ENCODE measurements at places on chromosomes 6 and 20. TPM values are rescaled to one million over a fixed set of nuclear protein-coding genes. Genes with fewer than 3 reads are reported as not detected.

DNA sequence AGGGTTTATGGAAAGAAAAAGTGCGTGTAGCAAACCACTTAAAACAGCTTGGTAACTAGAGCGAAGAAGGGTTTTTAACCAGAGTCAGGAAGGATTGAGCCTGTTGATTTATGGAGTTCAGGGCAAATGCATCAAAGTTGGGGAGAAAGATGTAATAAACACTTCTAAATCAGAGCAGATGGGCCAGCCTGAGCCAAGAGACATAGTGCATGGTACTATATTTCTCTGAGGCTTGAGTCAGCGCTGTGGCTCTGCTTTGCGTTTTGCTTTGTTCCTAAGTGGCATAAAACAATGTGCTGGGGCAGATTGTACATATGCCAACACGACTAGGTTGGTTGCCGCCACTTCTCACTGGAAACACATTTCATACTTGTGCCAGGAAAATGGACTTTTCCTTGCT is 111.3 kb downstream of the BCKDHB start:
- no peak for DNase-seq

GRCh38 chr6:158853072-158853879 is 34.1 kb upstream of the EZR start:
- DNase-seq = peak; percentile 85

The EPB41L1 gene
- 0.23 TPM for total RNA-seq

DNA sequence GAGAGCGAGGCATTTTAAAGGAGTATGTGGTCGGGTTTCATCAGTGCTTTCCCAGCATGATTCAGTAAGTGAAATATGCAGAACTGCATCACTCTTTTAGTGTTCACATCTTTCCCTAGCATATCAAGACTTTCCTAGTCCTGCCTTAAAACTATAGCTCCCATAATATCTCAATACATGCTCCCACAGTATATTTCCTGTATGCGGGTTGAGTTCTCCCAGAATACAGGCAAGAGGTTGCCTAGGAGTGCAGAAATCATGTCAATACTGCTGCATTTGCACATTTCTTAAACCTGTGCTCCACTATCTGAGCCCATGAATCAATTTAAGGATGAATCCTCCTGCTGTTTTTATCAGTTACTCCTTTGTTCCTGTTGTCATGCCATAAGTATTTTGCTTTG is 386.6 kb upstream of the SLC35B3 start:
- DNase-seq = no peak

- no peak for DNase-seq
Observed at GRCh38 chr6:39543095-39543494, 182.1 kb downstream of the KIF6 start.

- DNase-seq = no peak
Observed at GRCh38 chr20:23084282-23084844, 1.8 kb downstream of the CD93 start.

The PTCHD4 gene
- not detected for total RNA-seq

DNA sequence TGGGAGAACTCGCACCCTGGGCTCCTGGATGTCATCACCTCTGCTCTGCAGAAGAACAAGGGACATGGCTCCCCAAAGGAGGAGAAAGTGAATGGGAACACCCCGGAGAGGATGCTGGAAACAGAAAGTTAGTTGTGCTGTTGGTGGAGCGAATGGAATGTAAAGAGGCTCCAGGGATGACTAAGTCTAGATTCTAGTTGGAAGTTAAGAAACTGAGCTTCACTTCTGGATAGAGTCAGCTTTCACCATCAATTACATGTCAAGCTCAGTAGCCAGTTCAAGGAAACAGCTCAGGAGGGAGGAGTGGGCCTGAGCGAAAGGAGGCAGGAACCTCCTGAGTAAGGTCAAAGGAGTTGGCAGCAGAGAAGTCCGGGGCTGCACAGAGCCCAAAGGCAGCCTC is 132.1 kb upstream of the ARID1B start:
- DNase-seq = no peak

GRCh38 chr6:88262332-88262731 is 96.2 kb upstream of the CNR1 start:
- no peak for DNase-seq

- DNase-seq = no peak
Observed at GRCh38 chr6:40485300-40485699, 101.9 kb downstream of the LRFN2 start.

DNA sequence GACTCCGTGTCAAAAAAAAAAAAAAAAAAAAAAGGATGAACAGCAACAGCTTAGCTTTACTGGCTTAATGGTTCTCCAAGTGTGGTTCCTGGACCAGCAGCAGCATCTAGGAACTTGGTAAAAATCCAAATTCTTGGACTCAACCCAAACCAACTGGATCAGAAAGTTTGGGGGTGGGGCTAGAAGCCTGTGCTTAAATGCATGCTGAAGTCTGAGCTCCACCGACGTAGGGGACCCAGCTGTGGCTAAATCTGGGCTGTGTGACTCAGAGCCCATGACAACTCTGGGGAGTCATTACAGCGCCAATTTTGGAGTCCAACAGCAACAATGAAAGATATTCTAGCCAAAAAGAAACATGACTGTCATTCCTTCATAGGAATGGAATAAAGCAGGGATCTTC is 13.6 kb upstream of the CHD6 start:
- no peak for DNase-seq

GRCh38 chr20:62918831-62919230 is 7.5 kb downstream of the DIDO1 start:
- no peak for DNase-seq

DNA sequence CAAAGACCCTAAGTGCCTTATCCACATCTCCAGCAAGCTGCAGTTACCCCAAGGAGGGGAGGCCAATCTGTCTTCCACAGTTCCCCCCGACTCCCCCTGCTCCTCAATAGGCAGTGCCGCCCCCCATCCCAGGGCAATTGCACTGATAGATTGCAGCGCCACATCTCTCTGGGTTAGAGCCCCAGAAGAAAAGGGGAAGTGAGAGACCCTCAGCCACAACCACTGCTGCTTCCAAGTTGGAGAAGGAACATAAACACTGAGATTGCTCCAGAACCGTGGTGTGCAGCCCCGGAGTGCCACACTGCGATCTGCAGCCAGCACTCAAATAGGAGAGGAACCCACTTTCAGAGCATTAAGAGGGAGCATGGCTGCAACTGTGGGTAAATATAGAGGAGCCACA is 101.5 kb downstream of the RWDD2A start:
- no peak for DNase-seq

The VAPB gene
- total RNA-seq = 39.7 TPM

- DNase-seq = no peak
Observed at GRCh38 chr6:132934496-132934895, 120.1 kb downstream of the RPS12 start.

- no peak for DNase-seq
Observed at GRCh38 chr20:8121666-8122065, 10.4 kb upstream of the PLCB1 start.

DNA sequence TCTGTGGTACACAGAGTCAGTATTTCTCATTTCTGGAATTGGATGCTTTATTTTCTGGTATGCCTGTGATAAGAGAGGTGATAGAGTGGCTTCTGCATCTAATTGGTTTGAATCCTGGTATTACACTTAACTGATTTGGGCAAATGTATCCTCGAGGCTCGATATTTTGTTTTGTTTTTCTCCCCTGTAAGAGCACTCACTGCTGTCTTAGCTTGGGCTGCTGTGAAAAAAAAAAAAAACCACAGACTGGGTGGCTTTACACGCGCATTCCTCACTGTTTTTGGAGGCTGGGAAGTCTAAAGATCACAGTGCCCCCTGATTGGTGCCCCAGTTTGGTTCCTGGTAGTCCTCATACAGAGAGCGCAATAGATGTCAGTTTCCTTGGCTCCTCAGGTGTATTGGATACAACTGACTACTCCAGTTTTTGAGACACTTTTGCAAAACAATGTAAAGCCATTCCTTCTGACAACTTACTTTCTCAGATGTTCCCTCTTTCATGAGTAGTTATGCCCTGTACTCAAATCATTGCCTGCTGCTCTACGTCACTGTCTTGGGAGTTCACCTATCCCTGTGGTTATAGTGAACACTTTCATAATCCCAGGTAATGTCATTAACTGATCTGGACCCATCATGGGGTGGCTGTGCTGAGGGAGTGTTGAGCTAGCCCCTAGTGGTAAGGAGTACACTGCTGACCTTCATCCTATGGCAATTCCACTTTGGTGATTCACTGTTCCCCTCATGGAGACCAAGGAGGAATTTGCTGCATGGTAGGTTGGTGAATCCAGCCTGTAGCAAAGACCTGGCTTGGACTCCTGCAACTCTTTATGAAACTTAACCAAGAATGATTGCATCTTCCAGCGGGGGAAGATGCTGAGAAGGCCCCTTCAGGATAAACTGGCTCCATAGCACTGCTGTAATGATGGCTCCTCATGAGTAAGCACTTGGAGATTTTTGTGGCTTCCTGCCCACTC is 3.5 kb upstream of the ACAT2 start:
- no peak for DNase-seq

GRCh38 chr20:38878866-38879265 is 47.4 kb upstream of the FAM83D start:
- DNase-seq = no peak

The RAB44 gene
- total RNA-seq = 0.10 TPM

The TMC2 gene
- not detected for total RNA-seq

DNA sequence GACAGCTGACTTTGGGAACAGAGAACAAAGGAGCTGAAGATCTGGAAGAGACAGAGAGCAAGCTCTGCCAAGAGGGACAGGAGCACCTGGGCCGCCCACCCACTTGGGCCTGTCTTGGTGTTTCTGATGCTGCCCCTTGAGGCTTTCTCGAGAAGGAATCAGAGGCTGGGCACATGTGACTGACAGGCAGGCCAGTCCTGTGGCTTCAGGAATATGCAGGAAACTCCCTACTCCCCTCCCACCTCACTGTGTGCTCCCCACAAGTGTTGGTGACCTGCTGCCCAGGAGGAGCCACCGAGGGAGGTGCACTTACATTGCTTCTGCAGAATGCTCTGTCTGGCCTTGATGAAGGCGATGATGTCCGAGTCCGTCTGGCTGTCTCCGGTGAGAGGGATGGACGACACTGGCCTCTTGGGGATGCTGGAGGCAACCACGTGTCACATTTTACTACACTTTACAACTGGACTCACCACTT is 20.9 kb upstream of the KCNK16 start:
- no peak for DNase-seq
